T-helper 22 cell (primary cell): ENCODE measurements at places on chromosomes 5 and 9.

- no peak for DNase-seq
Measured at GRCh38 chr5:83000428-83000827, 76.8 kb downstream of the TMEM167A start.

DNA sequence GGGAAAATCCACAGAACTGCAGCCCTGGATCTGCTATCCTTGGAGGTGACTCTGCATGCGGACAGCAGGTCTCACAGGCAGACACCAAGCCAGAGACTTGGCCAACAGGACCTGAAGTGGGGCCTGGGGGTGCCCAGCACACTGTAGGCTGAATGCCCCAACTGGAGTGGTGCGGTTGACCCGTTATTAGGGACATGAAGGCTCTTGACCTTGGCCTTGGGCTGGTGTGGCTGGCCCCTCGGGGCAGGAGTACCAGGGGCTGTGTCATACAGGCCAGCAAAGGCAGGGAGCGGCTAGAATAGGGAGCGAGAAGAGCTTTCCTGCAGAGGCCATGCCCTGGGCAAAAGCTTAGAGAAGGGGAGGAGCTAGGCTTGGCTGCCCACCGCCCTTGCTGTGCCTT lies 153.2 kb upstream of the MVB12B start:
- no peak for DNase-seq

- DNase-seq: no peak
Measured at GRCh38 chr5:29143266-29143665, 2050.2 kb upstream of the CDH6 start.

DNA sequence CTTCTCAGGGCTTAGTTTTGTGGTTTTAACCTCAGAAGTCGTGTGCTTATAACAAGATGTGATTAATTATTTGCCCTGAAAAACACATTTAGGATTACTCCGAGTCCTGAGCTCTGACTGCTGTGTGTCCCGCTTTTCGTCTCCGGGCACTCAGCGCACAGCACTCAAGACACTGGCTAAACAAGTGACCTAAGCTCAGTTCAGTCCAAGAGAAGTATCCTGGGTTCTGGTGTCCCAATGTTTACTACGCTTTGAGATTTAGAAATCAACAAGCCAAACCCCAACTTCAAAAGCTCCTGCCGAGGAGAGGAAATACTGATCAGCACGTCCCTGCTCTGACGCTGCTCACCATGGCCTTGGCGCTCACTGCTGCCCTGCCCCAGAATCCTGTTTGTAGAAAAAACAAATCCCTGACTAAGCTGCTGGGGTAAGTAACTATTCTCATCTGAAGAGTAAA lies 53.2 kb downstream of the IPPK start:
- no peak for DNase-seq

DNA sequence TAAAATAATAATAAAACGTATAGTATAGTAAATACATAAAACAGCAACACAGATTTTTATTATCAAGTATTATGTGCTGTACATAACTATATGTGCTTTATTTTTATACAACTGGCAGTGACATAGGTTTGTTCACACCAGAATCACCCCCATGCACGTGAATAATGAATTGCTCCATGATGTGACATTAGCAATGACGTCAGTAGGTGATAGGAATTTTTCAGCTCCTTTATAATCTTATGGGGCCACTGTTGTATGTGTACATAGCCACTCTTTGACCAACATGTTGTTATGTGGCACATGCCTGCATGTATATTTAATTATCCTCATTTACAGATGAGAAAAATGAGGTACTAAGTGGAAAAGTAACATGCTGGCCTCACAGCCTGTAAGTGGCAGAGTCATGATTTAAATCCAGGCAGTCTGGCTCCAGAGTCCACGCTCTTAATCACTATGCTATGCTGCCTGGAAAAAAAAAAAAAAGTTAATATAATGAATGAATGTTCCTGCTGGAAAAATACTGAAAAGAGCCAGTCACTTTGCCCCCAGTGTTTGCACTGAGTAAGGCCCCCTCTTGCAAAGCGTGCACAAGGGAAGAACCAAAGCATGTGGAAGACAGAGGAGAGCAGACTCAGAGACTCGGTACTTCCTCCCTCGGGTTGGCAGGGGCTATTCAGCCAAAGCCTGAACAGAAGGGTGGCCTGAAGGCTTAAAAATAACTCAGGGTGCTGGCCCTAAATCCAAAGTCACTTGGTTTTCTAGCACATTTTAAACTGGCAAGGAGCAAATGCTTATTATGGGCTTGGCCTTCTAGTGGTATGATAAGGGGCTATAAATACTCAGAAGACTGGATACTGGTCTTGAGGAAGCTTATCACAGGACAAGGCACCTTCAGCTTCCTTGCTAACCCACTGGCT lies 206.8 kb downstream of the GLIS3 start:
- DNase-seq: no peak

DNA sequence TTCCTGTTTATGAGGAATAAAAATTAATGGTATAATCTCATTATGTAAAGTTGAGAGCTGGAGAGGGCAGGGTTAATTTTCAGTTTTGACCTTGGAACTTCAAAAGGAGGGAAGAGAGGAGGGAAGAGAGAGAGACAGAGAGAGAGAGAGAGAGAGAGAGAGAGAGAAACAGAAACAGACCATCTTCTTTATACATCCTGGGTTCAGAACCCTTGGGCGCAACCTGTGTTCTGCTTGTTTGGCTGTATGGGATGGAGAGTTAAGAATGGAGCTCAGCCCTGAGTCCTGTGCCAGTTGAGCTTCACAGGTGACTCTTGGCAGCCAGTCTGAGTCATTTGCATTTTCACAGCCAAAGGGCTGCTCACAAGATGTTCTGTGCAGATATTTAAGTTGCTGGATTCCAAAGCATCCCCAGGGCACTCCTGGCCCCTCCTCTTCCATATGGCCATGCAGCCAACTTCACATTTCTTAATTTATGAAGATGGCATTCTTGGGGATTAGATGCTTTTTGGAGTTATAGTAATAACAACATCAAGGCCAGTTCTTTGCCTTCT lies 143.5 kb downstream of the CARTPT start:
- no peak for DNase-seq

GRCh38 chr5:109905906-109906305 lies 216.2 kb downstream of the MAN2A1 start:
- no peak for DNase-seq

GRCh38 chr5:79495311-79495710 lies 18.6 kb downstream of the HOMER1 start:
- no peak for DNase-seq

- no peak for DNase-seq
Measured at GRCh38 chr5:9339206-9339818, 206.6 kb downstream of the SEMA5A start.

GRCh38 chr5:40045429-40045828 lies 620.6 kb upstream of the DAB2 start:
- DNase-seq: no peak

DNA sequence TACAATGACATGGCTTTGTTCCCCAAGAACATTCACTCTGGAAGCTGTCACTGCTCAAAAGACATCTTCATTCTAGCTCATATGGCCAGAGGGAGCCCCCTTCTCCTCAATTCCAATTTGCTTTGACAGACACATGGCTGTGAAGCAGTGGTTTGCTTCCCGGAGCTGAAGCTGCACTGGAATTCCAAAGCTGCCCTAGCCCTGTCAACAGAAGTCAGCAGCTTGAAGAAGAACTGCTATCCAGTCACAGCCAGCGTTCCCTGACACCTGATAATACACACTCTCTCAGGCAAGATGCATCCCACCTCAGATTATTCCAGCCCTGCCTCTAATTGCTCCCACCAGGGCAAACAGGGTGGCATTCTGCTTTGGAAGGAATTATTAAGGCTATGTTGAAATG lies 93.7 kb downstream of the SEMA5A start:
- DNase-seq: no peak

DNA sequence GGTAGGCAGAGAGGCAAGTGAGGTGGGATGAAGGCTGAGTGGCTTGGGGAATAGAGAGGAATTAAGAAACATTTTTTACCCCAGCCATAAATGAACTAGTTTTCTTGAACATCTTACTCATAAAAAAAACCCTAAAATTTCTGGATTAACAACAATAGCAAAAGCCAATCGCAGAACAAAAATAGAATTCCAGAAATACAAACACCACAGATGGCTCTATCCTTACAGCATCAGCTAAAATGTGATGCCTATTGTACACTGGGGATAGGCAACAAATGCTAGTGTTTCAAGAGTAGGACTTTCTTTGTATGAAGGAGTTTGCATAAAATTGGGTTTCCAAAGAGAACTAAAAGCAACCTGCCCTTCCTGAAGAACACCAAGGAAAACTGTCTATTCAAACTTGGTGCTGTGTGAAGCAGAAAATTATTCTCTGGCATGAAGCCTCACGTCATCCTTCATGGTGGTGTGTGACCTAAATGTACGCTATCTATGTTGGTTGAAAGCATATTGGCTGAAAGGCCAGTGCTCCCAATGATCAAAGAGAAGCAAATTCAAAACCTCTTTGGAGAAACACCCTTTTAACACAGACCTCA lies 82.9 kb downstream of the JAKMIP2 start:
- no peak for DNase-seq

GRCh38 chr5:137394380-137394779 lies 104.7 kb downstream of the SPOCK1 start:
- no peak for DNase-seq

GRCh38 chr5:52693280-52693679 lies 94.4 kb upstream of the ITGA1 start:
- DNase-seq: peak; percentile 2

- no peak for DNase-seq
Measured at GRCh38 chr9:128588581-128589233, 36.3 kb downstream of the SPTAN1 start.

- DNase-seq: no peak
Measured at GRCh38 chr5:9464478-9464877, 81.4 kb downstream of the SEMA5A start.

- no peak for DNase-seq
Measured at GRCh38 chr5:134038138-134038537, 33.4 kb upstream of the VDAC1 start.

GRCh38 chr9:84953797-84954705 lies 284.5 kb downstream of the NTRK2 start:
- no peak for DNase-seq

DNA sequence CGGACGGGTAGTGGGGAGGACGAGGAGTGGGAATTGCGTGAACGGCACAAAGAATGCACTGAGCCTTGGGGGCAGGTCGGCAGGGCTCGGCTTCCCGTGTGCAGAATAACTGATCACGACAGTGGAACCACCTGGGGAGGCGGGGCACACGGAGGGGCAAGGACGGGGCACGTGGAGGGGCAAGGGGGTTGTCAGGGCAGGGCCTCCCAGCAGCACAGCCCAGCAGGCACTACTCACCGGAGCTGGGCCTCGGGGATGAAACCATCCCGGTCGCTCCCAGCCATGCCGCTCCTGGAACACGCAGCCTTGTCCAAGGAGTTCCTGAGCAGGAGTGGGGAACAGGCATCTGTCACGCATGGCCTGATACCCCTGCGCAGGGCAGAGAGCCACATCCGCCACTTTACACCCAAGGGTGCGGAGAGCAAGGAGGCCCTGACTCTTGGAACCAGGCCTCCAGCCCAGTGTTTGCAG lies 33.4 kb downstream of the SARDH start:
- no peak for DNase-seq

DNA sequence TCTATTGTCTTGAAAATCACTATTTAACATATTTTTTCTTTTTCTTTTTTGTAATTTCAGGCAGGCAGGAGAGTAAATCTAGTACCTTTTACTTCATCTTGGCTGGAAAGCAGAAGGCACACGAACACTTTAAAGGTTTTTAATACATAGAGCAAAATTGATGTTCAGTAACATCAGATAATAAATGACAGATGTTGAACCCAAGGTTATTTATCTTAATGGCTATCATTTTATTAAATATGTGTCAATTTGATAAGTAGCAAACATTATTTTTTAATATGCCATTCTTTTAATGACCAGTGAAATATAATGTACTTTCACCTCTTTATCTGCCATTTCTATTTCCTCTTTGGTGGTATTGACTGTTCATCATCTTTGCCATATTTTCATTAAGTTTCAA lies 381.2 kb downstream of the ARHGEF28 start:
- no peak for DNase-seq

DNA sequence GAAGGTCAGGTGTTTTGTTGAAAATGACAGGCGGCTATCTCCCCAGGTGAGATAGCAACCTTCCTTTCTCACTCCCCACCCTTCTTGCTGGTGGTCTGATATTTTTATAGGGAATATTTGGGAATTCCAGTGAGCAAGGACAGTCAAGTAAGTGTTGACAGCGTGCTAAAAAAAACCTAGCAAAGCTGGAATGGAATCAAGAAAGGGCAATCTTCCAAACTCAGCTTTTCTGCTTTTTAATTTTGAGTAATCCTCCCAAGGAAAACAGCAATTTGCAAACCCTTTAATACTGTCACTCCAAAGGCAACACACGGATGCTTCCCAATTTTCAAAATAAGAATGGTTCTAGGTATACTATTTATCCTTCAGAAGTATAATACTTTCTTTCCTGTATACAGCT lies 143.7 kb upstream of the PCA3 start:
- DNase-seq: no peak

DNA sequence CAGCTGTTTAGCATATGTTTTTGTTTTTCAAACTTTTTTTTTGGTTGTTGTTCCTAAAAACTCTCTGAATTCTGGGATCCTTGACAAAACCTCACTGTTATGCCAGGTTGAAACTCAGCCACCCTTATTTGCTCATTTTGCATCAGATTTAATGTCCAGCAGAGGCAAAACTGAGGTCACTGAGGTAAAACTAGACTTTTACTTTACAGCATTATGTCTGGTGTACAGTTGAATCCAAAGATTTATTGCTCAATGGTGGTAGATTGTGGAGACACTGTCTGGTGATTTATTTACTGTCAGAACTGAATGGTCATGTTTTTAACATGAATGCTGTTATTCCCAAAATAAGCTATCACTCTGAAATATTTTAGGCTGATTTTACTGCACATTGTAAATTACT lies 87.9 kb downstream of the FBXL7 start:
- DNase-seq: no peak

- DNase-seq: no peak
Measured at GRCh38 chr9:95801797-95802196, 73.7 kb upstream of the ERCC6L2 start.
